ENCODE measurements at places on chromosomes 2 and 18.

DNA sequence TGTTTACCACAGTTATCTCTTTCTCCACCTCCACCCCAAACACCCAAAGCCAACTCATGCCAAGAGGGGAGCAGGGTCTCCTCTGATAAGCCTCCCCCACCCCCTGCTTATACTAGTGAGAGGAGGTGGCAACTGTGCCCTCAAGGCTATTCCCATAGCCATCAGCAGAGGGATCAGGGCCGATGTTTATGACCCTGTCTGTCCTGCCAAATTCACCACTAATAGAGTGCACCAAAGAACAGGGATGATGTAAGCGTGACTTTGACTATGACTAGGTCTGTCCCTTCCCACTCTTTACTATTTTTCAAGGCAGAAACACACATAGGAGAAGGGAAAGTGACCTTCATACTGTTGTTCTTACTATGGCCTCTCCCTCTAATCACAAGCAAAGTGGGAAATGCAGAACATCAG lies 74.6 kb downstream of the CLHC1 start:
- no peak for DNase-seq

GRCh38 chr2:160279813-160280465 lies 79.9 kb upstream of the ITGB6 start:
- no peak for DNase-seq

DNA sequence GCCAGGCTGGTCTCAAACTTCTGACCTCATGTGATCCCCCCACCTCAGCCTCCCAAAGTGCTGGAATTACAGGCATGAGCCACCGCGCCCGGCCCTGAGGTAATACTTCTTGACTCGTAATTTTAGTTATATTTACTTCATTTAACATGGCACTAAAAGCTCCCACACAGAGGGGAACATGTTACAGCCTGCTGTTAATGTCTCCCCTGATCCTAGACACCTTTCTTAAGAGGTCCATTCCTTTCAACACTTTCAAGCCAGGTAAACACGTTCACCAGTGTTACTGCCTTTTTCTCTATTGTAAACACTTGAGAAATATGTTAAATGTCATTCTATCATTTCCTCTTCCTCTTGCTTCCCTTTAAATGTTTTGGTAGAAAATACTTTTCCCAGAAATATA lies 161.4 kb downstream of the METTL4 start:
- no peak for DNase-seq

DNA sequence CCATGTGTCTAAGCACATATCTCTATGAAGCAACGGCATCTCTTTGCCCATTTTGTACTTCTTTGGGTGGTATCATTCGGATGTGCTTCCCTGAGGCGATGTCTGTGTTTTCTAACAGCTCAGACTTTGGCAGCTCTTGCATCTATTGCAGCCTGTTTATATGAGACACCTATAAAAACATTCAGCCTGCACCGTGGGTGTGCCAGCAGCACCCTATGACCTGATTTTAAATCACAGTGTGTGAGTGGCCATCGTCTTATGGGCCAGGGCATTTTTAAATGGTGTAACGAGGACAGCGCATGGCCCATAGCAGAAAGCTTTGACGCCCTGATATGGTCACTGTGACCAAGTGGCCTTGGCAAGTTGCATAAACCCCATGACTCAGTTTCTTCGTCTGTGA lies 12.9 kb downstream of the NPAS2 start:
- DNase-seq, result peak; percentile 47

DNA sequence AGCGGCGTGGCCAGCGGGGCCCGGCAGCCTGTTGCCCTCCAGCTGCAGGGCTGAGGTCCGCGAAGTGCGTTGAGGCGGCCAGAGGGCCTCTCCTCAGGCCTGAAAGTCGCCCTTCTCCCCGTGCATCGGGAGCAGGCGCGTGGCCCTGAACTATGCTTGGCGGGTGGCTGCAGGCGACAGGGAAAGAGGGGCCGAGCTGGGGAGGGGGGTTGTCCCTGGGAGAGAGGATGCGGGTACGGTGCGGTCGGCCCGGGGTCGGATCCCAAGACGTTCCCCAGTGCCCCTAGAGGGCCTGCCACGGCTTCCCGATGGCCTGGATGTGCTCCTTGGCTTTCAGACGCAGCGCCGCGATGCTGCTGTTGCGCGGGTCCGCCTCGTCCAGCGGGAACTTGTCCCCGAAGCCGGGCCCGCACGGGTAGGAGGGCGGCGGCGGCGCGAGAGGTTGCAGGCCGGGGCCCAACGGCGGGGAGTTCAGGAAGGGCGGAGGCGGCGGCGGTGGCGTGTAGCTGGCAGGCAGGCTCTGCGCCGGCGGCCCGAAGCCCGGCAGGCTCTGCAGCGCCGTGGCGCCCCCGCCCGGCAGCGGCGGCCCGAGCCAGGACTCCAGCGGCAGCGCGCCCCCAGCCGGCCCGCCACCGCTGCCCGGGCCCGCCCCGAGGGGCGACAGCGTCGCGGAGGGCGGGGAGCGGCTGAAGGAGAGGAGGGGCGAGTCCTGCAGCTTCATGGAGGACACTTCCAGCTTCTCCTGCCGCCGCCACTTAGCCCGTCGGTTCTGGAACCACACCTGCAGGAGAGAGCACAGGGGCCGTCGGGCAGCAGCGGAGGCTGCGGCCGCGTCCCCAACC lies 4.3 kb downstream of the RAX start:
- DNase-seq, result no peak

DNA sequence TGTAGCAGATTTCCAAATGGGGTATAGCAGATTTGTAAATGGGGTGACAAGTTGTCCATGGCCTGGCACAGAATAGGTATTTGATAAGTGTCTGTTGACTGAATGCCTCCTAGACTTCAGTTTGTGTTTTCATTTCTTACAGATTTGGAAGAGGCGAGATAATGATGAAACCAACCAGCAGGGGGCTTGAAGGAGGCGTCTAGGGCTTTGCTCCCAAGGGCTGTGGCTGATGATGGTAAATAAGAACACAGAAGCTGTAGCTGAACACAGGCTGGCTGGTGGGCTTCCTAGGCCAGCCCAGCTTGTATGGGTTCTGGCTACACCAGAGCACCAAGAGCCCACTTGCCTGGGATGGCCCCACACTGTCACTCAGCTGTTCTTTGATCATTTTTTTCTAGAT lies 19.4 kb downstream of the SFTPB start:
- no peak for DNase-seq

DNA sequence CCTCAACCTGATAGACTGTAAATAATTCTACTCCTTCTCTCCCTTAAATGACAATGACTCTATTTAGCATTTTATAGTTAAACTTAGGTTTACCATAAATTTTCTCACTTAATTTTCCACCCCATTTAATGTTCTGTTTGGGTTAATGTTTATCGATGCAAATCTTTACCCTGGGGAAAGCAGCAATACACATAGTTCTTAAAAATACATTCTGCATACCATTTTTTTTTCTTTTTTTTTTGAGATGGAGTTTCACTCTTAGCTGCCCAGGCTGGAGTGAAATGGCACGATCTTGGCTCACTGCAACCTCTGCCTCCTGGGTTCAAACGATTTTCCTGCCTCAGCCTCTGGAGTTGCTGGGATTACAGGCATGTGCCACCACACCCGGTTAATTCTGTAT lies 14.0 kb downstream of the STAM2 start:
- no peak for DNase-seq

DNA sequence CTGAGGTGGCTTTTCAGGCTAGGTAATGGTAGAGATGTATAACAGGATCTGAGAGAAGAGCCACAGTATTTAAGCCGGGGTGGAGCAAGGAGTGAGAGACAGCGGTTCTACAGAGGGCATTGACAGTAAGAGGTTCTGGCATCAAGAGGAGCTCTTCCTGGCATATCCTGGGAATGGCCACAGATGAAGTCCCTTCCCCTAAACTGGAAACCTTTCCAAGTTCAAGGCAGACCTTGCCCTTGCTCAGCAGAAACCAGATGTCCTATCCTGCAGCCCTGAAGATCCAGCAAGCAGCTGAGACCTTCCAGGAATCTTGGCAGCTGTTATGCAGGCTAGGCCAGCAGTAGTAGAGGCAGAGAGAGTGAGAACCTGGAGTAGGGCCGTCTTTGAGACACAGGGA lies 18.1 kb downstream of the REG1A start:
- no peak for DNase-seq

GRCh38 chr2:238476258-238476657 lies 49.5 kb downstream of the ASB1 start:
- no peak for DNase-seq

DNA sequence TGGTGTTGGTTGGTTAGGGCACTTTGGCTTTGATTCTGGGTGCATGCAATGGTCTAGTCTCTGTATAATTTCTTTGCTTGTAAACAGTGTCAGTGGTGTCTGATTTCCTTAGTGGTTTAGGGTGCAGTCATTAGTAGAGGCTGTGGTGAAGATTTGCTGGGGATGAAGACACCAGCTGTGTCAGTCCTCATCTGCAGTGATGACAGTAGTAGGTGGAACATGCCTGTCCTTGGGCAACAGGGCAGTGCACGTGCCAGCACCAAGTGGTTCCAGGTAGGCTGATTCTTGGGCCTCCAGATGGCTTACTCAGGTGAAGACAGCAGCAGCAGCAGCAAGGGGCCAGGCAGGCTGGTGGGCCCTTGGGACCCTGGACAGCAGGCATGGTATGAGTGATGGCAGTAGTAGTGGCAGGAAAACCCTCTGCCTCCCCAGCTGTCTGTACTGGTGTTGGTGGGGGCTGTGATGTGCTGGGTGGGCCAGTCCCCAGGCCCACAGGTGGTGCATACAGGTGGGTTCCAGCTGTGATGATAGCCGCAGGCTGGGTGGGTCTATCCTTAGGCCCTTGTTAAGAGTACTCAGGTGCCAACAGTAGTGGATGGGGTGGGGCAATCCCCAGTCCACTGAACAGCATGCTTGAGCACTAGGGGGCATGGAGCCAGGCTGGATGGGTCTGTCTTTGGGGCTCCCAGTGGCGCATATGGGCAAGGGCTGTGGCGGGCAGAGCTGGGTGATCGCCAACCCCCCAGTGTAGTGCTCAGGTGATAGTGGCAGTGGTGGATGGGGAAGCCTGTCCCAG lies 140.7 kb upstream of the THUMPD2 start:
- DNase-seq, result no peak

DNA sequence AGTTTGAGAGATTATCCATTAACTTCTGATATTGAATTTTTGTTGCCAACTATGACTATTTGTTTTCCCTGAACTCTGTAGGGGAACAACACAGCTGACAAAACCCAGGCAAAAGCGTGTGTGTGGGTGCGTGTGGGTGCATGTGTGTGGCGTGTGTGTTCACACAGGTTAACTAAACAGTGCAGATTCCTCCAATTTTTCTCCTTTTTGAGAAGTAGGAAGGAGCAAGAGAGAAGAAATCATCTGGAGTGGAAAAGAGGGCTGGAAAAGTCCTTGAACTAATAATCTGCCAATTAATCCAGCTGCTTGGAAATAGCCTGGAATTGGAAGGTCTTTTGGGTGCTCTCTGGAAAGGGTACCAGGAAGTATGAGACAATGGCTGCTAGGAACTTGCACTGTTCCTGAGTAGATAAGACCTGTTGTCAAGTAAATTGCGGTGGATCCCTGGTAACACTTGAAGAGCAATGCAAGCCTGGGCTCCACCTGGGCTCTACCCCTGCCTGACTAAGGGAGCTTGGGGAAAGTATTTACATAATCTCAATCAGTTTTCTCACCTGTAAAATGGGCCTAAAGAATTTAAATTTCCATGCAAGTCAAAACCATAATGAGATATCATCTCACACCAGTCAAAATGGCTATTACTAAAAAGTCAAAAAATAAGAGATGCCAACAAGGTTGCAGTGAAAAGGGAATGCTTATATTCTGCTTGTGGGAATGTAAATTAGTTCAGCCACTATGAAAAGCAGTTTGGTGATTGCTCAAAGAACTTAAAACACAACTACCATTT lies 40.5 kb upstream of the IL1R1 start:
- no peak for DNase-seq

DNA sequence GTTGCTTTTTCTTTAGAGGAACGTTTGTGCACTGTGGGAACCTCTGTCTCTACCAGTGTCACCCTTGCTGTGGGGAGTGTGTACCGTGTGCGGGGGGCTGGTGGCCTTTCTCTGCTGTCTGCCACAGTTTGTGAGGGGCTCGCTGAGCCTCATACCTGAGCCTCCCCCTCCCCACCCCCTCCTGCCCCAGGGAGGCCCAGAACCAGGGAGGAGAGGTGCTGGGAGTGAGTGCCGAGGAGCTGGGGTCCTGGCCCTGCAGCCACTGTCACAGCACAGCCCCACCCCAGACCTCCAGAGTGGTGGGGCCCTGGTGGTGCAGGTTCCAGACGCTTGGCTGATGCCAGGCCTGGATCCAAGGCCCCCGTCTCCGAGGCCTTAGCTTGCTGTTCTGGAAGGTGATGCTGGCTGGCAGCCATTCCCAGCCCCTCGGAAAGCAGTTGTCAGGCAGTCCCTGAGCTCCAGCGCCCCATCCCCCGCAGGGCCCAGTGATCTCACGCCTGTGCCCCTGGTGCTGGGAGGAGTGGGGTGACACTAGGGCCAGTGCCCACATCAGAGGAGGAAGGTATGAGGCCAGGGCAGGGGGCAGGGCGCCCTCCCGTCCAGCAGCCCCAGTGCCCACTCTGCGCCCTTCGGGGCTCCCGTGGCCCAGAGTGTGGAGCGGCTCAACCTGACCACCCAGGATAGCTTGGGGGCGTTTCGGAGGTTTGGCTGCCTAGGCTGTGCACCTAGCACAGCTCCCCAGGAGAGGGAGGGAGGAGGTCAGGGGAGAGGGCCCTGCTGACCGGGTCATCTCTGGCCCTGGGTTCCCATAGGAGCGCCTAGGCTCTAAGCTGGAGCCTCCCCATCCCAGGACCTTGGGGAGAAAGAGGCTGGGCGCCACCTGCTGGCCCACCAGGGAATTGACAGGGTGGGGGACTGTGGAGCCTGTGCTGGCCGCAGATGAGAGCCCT lies 53.0 kb upstream of the ALPP start:
- DNase-seq, result no peak

GRCh38 chr18:27920836-27921235 lies 256.1 kb downstream of the CDH2 start:
- no peak for DNase-seq

DNA sequence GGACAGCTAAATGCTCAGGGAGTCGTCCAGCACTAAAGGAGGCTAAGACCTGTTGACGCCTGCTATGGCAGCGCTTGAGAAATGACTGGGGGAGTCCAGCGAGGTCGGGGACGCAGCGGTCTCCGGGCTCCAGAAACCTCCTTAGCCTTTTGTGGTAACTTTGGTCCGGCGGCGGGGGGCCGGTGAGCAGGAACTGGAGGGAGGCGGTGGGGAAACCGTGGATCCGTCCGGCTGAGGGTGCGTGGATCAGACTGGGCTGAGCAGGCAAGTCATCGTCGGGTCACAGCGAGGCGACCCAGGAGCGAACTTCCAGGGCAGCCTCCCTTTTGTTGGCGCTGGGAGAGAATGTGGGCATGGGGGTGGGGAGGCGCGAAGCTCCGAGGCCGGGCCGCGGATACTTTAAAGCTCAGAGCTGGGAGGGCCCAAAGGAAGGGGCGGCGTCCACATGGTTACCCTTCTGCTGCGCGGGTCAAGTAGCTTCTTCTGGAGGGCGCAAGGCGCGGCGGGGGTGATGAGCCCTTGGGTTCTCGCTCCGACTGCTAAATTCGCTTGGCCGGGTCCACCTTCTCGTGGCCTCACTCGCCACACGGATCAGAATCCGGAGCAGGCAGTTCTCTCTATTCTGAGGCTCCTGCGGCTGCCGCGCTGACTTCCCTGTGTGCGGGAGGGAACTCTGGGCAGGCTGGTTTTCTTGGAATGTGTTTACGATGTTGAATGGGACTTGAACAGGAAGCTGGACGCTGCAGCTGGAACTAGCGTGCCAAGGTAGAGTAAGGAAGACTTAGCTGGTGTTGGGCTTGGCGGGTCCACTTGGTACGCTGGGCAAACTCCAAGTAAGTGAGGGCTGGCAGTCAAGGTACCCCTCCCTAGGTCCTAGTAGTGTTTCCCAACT lies 920 bp downstream of the GULP1 start:
- peak; percentile 66 for DNase-seq

- no peak for DNase-seq
Observed at GRCh38 chr2:129699781-129700573, 279.5 kb upstream of the RAB6C start.
